ENCODE measurements at places on chromosomes 13 and 19. TPM values are rescaled to one million over a fixed set of nuclear protein-coding genes. Genes with fewer than 3 reads are reported as not detected.

GRCh38 chr19:18100710-18101109 is 3.1 kb downstream of the MAST3 start:
- DNase-seq: no peak

DNA sequence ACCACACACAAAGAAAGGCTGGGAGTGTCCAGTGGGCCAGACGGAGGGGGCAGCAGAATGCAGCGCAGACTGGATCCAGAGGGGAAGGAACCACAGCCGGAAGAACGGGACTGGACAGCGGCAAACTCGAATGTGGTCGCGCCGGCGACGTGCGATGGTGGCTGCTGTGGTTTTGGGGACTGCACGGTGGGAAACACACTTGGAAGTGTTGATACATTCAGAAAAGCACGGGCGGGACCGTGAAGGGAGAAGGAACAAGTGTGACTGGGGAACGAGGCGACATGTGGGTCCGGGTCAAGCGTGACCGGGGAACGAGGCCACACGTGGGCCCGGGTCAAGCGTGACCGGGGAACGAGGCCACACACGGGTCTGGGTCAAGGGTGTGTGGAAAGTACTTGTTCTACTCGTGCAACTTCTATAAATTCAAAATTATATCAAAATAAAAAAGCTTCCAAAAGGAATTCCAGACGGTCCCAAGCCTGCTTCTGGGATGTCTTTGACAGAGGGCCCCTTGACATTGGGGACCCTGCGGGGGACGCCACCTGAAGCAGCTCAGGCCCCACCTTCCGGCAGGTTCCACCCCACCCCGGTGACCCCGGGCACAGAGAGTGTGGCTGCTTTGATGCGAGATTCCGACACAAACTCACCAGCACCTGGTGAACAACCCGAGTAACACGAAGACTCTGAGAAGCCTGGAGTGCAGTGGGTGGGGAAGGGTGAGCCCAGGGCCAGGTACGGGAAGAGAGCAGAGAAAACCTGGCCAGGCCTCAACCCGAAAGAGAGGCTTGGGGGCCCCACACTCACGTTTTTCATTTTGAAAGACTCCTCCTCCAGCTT is 25.1 kb upstream of the C13orf46 start:
- DNase-seq: no peak

Gene MAST3
- 3.1 TPM for total RNA-seq

Gene EVI5L
- 22.3 TPM for total RNA-seq

- no peak for DNase-seq
These were observed 179.4 kb downstream of the NDFIP2 start for GRCh38 chr13:79660361-79660760.

DNA sequence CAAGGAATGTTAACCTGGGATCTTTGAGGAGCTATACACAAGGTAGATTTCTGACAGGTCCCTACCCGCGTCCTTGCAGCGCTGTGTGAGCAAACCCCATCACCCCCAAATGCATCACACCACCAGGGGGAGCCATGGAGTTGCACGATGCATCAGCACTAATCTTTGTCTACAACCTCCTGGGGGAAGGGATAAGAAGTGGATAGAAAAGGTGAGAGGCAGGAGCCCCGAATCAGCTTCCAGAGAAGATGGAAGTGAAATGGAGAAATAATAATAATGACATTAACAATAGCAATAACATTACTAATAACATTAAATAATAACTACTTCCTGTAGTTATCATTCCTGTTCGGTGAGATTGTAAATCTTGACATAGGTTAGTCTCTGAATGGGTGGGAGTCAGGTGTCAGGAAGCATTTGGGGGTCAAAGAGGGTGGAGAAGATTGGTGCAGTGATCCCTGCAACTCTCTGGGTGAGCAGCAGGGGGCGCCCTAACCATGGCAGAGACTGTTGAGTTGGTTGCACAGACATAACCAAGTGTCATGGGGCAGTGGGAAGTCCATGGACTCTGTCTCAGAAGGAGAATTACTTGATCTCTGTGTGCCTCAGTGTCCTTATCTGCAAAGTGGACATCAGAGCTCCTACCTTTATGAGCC is 16.5 kb downstream of the SIGLEC7 start:
- peak; percentile 23 for DNase-seq

DNA sequence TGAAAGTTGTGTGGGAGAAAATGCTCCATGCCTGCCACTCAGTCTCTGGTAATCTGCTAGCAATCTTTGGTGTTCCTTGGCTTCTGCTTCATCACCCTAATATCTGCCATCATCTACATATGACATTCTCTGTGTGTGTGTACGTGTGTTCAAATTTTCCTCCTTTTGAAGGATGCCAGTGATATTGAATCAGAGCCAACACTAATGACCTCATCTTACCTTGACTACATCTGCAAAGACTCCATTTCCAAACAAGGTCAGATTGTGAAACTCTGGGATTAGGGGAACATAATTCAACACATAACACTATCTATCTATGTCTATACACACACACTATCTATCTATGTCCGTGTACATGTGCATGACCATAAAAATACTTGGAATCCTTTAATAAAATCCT is 81.4 kb upstream of the IRS2 start:
- DNase-seq: no peak

- DNase-seq: no peak
These were observed 223.1 kb upstream of the TSHZ3 start for GRCh38 chr19:31572102-31572975.

Gene PRR19
- total RNA-seq: 0.90 TPM

DNA sequence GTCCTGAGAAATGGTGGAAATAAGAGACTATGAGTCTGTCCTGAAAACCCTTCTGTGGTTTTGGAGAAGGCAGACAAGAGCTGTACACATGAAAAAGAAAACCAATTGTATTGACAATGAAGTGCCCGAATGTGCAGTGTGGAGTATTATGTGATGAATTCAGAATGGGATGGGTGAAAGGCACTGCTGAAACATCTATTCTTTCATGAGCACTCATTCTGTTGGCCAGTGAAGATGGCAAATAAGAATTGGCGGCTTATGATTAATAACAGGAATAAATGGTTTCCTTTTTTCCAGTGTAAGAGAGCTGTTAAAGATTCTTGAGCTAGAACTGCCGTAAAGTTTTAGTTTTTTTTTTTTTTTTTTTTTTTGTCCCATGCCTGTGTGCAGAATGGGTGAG is 5.7 kb downstream of the POLR1D start:
- no peak for DNase-seq

Gene SLITRK5
- total RNA-seq: under 0.01 TPM

DNA sequence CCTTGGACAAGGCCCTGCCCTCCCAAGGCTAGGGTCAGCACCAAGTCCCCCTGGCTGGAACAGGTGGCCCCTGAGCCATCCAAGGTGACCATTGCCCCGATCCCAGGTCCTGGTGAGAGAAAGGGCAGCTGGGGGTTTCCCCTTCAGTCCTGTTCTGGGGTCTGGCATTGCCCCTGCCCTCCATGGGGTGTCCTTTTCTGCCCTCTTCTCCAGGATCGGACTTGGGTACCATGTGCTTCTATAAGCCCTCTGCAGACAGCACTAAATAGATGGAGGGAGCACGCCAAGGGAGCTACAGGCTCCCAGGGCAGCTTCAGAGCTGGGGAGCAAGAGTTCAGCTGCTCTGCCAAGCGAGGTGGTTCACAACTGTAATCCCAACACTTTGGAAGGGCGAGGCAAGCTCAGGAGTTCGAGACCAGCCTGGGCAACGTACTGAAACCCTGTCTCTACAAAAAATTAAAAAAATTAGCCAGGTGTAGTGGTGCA is 13.5 kb upstream of the KCNN1 start:
- no peak for DNase-seq

Gene CELF5
- not detected for total RNA-seq

DNA sequence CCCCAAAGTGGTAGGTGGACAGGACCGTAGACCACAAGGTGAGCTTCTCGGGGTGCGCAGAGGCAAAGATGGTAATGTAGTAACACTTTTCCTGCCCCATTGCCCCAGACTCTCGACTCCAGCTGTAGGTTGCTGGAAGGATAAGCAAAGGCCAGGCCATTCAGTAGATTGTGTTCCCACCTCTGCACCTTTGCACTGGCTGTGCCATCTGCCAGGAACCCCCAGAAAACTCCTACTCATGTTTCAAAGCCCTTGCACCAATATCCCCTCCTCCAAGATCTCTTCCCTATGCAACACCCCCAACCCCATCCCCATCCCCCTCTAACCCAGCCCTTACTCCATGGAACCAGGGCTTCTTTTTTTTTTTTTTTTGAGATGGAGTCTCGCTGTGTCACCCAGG is 18.3 kb downstream of the IL12RB1 start:
- no peak for DNase-seq

Gene DZIP1
- 20.1 TPM for total RNA-seq

- DNase-seq: peak; percentile 49
These were observed 6.0 kb downstream of the TEKTIP1 start for GRCh38 chr19:3544742-3545668.

Gene GRIN2D
- total RNA-seq: 1.2 TPM

- DNase-seq: no peak
These were observed 234.4 kb upstream of the RXFP2 start for GRCh38 chr13:31504918-31505317.

Gene LMTK3
- total RNA-seq: not detected

DNA sequence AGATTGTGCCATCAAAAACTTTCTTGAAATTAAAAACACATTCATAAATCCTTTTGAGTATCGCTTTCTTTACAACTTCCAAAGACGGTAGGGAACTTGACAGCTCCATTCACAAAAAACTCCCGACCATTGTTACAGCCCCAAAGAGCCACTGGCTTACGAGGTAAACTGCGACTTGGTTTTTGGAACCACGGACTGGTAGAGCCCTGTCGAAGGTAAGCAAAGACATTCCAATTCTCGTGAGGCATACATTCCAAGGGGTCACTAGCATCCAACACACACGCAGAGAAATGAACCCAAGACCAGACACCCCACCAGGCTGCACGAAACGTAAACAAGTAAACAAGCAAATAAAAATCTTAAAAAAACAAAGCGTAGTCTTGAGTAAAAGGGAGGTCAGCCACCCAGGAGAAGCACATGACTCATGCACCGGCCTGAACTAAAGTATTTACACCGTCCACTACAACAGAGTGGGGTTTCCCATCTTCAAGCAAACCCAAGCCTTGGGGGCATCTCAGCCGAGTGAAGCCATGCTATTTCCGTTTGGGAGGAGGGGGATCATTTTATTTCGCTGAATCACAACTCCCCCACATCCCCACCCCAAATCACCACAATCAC is 1.4 kb downstream of the BRD4 start:
- peak; percentile 64 for DNase-seq

- DNase-seq: no peak
These were observed 61.2 kb upstream of the MIR17HG start for GRCh38 chr13:91286317-91286716.

GRCh38 chr13:73106513-73107178 is 47.8 kb downstream of the KLF5 start:
- DNase-seq: no peak
